ENCODE measurements at places on chromosomes 12 and 14. TPM values are rescaled to one million over a fixed set of nuclear protein-coding genes. Genes with fewer than 3 reads are reported as not detected.

GRCh38 chr12:6425590-6426531 is 18.9 kb upstream of the CD27 start:
- no peak for DNase-seq

Gene MYBPC1
- total RNA-seq = not detected

Gene OLR1
- 1.2 TPM for total RNA-seq

GRCh38 chr12:106064721-106065021 is 74.1 kb downstream of the NUAK1 start:
- no peak for DNase-seq

- no peak for DNase-seq
Measured at GRCh38 chr12:113333877-113334785, 778 bp downstream of the SLC8B1 start.

DNA sequence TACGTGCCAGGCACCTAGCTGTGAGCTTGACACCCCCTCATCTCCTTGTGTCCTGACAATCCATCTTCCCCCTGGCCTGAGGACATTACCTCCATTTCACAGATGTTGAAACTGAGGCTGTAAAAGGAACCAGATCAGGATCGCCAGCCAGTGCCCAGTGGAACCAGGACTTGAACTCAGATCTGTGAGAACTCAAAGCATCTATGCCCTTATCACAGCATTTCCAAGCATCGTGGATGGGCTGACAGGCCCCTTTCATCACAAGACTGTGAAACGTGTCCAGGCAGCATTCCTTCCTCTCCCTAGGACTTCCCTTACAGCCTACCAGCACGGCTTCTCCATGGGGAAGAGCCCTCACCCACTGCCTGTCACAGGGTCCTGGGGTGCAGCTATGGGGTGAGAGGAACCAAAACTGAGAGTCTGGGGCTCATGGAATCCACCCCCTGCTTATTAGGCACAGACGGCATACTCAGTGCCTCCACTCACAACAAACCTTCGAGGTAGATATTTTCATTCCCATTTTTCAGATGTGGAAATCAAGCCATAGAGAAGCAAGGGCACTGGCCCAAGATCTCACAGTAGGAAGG is 26.9 kb downstream of the CMKLR1 start:
- no peak for DNase-seq

DNA sequence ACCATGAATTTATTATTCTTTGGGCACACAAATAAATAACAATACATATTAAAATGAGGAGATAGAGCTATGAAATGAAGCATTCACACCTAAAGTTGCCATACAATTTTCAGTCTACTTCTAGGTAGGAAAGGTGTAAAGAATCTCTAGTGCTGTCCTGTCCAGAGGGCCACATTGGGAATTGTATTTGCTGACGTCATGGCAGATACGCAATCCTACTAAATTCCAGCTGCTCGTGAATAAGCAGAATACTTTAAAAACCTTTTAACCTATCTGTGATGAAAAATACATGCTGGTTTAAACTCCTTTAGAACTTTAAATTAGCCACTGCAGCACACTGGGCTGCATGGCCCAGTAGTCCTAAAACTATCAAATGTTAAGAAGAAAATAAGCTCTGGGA is 236.1 kb downstream of the FSCB start:
- no peak for DNase-seq

GRCh38 chr14:61652526-61653262 is 42.6 kb upstream of the HIF1A start:
- DNase-seq = no peak

- peak; percentile 36 for DNase-seq
Measured at GRCh38 chr14:90426663-90427062, 29.8 kb downstream of the CALM1 start.

Gene RNASE3
- not detected for total RNA-seq

GRCh38 chr14:94354638-94355185 is 31.6 kb upstream of the SERPINA6 start:
- DNase-seq = no peak

Gene TTC6
- total RNA-seq = 0.17 TPM

- no peak for DNase-seq
Measured at GRCh38 chr12:52086944-52087835, 7.7 kb downstream of the SMIM41 start.

DNA sequence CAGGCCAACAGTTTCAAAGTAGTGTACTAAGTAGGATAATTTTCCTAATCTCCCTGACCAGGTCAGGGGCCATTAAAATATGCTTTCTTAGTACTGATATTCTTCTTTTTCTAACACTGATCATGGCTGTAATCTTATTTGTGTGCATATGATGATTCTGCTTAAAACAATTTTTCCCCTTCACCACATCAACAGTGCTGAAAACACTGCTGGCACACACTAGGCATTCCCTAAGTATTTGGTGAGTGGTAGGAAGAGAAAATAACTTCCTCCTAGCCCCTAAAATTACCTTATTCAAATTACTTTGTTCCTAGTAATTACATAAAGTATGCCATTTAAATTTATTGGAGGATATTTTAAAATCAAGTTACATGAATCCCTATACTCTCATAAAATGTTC is 49.9 kb upstream of the BBS10 start:
- DNase-seq = no peak

GRCh38 chr12:51533799-51534198 is 57.2 kb upstream of the SCN8A start:
- DNase-seq = peak; percentile 36

Gene GRIP1
- total RNA-seq = 0.26 TPM

GRCh38 chr14:95121911-95122620 is 35.3 kb downstream of the DICER1 start:
- no peak for DNase-seq

- peak; percentile 31 for DNase-seq
Measured at GRCh38 chr14:94689218-94689984, 77.2 kb downstream of the SERPINA3 start.

- no peak for DNase-seq
Measured at GRCh38 chr12:66077542-66077941, 53.0 kb downstream of the LLPH start.

Gene RAD51AP1
- total RNA-seq = 4.1 TPM

DNA sequence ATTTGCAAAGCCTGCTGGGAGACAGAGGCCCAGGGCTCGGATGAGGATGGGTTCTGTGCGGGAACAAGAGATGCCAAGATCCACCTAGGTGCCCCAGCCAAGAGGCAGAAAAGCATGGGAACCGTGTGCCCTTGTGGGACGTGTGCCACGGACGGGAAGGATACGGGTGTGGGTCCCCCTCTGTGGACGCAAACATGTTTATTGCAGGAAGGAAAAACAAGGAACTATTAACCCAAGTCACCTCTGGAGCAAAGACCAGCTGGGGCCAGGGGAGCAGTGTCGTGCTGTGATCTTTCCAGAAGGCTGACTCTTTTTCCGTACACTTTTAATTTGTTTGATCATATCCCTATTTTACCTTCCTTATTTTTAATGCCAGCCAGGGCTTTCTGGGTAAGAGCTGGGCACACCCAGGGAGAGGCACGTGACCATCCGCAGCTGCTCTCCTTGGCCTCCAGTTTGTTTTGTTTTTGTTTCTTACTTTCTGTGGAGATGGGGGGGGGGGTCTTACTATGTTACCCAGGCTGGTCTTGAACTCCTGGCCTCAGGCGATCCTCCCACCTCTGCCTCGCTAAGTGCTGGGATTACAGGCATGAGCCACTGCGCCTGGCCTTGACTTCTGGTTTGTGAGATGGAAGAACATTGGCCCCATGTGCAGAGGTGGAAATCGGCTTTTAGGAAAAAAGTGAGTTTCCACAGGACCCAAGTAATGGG is 20.7 kb downstream of the SCARB1 start:
- DNase-seq = no peak

DNA sequence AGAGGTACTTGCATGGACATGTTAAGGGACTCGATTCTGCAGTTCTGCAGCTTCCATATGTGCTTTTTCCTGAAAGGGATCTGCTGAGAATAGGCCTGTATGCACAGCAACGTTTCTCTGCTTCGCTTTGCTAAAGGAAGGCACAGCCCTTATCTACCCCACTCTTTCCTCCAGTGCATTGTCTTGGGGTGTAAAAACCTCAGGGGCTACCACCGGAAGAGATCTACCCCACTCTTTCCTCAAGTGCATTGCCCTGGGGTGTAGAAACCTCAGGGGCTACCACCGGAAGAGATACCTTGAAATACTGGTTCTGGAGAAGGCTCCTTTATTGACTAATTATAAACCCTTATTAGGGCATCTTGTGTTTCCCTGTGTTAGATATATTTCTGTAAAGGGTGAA is 52.9 kb downstream of the SEL1L start:
- DNase-seq = no peak

Gene SERPINA1
- total RNA-seq = under 0.01 TPM

- DNase-seq = no peak
Measured at GRCh38 chr14:104239185-104239775, 100.9 kb downstream of the KIF26A start.

Gene NEDD1
- 24.9 TPM for total RNA-seq

GRCh38 chr12:107775093-107775721 is 703 bp downstream of the ASCL4 start:
- DNase-seq = no peak

DNA sequence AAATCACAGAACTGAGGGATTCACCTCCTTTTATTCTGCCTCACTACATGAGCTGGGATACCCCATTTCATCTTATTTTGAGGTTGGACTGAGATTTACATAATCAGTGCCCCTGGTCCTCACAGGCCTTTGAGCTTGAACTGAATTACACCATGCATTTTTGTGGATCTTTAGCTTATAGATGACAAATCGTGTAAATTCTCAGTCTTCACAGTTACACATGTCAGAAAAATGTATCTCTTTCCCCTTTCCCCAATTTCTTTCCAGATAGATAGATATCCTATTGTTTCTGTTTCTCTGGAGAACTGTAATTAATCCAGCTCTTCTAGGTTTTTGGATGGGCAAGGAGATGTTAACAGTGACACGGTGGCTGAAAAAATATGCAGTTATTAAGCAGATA is 1778.9 kb upstream of the SEL1L start:
- DNase-seq = no peak

- DNase-seq = peak; percentile 43
Measured at GRCh38 chr12:26276709-26277108, 81.3 kb downstream of the SSPN start.

- DNase-seq = no peak
Measured at GRCh38 chr14:104297721-104298401, 159.5 kb downstream of the KIF26A start.

DNA sequence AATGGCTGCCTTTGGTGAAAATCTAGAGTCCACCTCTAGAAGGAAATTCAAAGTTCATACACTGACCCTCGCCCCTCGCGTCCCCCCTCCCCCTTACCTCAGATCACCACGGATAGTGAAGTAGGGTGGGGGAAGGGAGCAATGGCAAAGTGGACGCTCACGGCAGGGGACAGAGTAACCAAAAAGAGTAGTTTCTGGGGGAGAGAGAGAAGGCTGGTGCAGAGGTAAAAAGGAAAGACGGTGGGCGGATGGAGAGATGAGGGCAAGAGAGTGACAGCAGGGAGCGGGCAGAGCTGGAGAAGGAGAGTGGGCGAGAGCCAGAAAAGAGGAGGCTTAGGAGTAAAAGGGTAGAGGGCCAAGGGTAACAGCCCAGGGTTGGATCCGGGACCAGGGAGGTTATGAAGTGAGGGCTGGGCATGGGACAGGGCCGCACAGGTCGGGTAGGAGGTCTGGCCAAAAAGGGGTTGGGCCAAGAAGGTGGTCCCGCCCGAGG is 423 bp downstream of the ALDH6A1 start:
- no peak for DNase-seq

All from fibroblast of lung (primary cell).